ENCODE measurements at places on chromosomes 3 and 15.

- no peak for DNase-seq
These were observed 481.0 kb upstream of the PROK2 start for GRCh38 chr3:72266016-72266370.

DNA sequence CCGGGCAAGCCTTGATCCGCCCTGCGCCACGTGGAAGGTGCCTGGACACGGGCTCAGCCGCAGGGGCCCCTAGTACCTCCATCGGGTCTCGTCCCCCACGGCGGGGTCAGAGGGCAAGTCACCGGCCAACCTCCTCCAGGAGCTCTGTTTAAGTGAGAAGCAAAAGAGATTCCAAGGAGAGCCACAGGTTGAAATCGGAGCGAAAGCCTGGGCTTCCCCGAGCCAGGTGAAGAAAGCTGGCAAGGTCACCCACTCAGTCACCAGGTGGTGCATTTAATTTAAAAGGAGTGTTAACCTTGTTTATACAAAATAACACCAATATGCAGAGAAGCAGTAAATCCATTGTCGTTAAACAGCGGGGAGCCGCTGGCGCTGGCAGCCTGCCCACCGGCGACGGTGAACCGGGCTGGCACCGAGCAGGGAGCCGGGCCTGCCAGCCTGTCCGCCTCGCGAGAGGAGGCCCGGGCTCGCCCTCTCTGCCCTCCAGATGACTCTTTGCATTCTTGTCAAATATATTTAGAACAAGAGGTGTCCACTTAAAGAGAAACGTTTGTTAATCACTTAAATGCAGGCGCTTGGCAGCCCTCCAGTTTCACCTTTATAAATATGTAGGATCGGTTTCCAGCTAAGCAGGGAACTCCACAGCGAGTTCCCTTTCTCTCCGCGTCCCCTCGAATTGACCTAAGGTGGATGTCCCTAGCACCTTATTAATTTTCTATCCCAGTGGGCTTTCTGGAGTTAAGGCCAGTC, 277.3 kb upstream of the NR2F2 start:
- DNase-seq: peak; percentile 33

- peak; percentile 52 for DNase-seq
These were observed 40.1 kb downstream of the CDCP1 start for GRCh38 chr3:45105855-45106671.

DNA sequence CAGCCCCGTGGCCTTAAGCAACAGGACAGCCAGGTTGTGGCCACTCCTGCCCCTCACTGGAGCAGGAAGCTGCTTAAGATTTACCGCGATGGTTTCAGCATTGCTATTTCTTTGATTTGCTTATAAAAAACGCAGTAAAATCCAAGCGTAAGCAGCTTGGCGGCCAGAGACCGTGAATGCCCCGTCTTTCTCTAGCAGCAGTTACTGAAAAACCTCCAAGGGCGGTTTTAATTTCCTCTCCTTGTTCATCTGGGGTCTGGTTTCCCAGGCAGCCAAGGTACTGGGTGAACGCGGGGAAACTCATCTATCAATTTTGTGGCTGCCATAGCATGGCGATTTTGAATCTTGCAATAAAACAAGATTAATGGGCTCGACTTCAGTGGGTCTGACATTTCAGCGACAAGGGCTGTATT, 130.3 kb downstream of the MINAR1 start:
- no peak for DNase-seq

- DNase-seq: no peak
These were observed 172.6 kb downstream of the GOLGA6L6 start for GRCh38 chr15:20368974-20369373.

- peak; percentile 19 for DNase-seq
These were observed 5.6 kb downstream of the ZBTB38 start for GRCh38 chr3:141373768-141374526.

DNA sequence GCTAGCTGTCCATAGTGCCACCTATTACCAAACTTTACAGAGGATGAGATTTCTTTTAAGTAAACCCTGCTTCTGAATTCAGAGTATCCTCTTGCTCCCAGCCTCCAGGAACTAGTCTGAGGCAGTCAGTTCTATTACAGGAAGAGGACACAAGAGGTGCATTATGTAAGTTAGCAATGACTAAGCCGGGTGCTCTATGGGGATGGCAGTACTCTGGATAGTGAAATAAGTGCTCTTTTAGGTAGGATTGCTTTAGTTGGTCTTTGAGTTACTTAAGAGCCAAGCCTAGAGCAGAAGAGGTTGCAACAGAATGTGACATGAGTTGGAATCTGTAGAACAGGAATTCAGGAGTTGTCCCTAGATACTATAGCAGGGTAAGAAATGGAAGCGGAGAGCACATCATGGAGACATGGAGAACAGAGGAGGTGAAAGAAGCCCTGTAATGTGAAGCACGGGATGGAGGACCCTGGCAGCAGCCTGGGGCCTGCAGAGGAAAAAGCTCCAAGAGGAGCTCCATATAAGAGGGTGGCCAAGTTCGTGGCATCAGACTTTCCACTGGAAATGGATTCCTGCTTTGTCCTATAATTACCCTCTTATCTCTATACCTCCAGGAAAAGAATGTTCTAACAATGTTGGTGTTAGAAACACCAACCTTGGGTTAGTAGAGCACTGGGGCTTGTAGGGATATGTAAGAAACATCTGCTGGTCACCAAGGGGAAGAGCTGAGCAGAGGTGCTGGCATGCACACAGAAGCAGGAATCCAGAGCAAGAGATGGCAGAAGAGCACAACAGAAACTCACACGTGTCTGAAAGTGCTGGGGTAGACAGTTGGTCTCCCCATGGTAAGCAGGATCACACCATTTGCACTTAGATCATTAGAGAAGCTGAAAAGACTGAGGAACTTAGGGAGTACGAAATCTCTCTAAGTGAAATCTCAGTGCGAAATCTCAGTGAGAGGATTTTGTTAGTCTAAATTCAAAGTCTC, 851.1 kb downstream of the FHIT start:
- DNase-seq: no peak

DNA sequence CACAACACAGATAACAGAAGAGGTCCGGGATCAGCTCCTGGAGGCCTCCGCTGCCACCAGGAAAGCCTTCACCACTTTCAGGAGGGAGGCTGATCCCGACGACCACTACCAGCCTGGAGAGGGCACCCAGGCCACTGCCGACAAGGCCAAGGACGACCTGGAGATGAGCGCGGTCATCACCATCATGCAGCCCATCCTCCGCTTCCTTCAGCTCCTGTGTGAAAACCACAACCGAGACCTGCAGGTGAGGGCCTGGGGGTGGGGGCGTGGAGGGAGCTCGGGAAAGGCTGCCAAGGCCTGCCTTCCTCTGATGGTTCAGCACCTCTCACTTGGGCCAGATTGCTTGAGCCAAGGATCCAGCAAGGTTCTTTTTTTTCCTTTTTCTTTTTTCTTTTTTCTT, 210.7 kb upstream of the BHLHE40 start:
- DNase-seq: no peak

DNA sequence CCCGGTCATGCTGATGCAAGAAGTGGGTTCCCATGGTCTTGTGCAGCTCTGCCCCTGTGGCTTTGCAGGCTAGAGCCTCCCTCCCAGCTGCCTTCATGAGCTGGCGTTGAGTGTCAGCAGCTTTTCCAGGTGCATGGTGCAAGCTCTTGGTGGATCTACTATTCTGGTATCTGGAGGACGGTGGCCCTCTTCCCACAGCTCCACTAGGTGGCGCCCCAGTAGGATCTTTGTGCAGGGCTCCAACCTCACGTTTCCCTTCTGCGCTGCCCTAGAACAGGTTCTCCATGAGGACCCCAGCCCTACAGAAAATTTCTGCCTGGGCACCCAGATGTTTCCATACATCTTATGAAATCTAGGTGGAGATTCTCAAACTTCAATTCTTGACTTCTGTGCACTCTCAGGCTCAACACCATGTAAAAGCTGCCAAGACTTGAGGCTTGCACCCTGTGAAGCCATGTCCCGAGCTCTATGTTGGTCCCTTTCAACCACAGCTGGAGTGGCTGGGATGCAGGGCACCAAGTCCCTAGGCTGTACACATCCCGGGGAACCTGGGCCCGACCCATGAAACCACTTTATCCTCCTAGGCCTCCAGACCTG, 238.4 kb upstream of the MDFIC2 start:
- DNase-seq: peak; percentile 57

DNA sequence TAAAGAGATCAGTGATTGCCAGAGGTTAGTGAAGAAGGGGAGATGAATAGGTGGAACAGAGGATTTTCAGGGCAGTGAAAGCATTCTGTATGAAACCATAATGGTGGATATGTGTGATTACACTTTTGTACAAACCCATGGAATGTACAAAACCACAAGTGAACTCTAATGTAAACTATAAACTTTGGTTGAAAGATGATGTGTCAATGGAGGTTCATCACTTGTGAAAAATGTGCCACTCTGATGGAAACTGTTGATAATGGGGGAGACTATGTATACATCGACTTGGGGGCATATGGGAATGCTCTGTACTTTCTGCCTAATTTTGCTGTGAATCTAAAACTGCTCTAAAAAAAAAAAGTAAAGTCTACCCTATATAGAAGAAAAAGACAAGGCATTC, 68.7 kb upstream of the ARHGEF3 start:
- no peak for DNase-seq

GRCh38 chr15:74725225-74725774, at the start of gene CYP1A1:
Gene CYP1A1 (minus strand): TSS chr15:74725528. CDS start chr15:74723097, 2,431 bp downstream.
- peak; percentile 35 for DNase-seq

- DNase-seq: no peak
These were observed 73.5 kb upstream of the ABI3BP start for GRCh38 chr3:101066711-101067129.

DNA sequence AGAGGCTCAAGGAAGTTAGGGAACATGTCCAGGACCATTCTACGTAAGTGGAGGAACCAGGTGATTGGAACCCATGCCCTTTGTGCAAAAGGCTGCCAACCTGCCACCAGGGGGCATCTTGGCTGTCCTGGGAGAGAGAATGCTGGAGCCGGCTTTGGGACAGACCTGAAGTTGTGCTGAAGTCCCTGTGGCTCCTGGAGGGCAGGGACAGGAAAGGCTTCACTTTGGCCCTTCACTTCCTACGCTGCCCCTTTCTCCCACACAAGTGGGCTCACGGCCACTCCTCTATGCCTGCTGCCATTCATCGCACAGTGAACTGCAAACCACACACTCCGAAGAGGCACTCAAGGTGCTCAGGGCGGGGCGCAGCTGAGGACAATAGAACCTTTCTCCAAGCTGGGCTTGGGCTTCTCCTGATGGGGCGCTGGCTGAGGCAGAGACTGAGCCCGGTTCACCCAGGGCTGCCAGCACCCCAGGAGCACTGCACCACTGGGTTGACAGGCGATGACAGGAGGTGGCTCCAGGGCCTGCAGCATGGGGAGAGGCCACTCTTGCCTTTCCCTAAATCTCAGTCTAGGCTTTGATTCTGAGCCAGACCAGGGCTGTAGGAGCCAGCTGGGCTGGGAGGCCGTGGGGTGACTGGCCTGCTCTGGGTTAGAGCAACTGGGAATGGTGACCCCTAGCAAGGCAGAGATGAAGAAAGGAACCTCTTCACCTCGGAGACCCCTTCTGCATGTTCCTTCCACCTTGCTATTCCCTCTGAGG, 8.4 kb downstream of the SHF start:
- DNase-seq: peak; percentile 60

GRCh38 chr3:414063-414462, 217.5 kb downstream of the CHL1 start:
- peak; percentile 10 for DNase-seq

DNA sequence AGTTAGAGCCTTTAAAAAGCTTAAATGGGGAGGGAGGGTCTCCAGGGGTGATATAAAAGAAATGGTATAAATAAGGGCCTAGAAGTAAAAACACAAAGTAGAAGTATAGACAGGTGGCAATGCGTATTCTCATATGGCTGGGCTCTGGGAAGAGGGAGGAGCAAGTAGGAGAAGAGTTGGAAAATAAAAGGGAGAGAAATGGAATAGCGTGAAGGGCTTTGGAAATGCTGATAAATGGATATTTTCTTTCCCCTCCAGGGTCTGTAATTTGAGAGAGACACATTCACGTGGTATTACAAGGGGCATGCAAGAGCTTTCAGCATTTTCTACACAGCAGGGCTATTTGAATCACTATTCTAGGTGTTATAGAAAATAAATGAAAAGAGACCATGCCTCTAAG, 313.7 kb downstream of the RYR3 start:
- no peak for DNase-seq

GRCh38 chr15:96538491-96538890, 208.0 kb downstream of the NR2F2 start:
- DNase-seq: no peak

DNA sequence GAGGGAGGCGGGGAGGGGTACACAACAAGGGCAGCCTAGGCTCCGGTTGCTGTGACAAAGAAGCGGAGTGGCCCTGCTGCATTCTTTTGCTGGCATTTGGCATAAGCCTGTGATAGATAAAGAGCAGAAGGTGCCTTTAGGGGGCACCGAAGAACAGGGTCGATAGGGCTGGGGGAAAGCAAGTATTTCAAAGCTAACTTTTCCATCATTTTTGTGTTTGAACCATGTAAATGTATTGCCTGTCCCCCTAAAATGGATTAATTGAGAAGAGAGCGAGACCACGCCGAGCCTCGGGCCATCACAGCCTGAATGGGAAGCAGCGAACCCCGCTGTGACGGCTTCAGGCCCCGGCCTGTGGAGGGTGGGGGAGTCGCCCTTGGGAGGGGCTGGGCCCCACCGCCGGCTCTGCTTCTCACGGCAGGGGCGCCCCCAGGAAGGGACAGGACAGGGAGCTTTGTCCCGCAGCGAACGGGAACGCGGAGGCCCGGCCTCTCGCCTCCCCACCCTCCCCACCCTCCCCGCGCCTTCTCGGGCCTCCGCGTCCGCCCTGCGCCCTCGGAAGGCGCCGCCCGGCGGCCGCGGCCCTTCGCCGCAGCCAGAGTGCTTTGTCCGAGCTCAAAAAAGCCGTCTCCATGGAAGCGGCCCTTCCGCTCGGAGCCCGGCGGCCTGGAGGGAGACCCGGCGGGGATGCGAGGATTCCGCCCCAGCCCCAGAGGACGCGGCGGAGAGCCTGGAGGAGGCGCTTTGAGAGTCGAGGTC, 32.4 kb upstream of the ALDH1L1 start:
- DNase-seq: peak; percentile 7

- no peak for DNase-seq
These were observed 193.7 kb downstream of the OTOL1 start for GRCh38 chr3:161690299-161690620.

DNA sequence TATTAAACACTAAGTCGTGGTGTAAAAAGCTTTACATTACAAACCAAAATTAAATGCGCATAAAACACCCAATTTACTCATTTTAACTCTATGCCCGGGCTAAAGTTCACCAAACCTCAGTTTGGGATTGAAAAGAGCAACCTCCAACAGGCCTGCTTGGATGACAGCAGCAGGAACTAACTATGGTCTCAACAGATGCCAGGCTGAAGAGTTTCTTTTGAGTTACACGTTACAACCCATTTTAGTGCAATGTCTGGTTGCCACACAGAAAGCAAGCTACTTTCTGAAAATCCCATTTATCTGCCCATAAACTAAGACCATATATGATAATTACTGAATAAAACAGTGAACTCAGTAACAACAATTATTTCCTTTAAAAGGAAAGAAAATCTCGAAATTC, 2.2 kb downstream of the SATB1 start:
- no peak for DNase-seq

DNA sequence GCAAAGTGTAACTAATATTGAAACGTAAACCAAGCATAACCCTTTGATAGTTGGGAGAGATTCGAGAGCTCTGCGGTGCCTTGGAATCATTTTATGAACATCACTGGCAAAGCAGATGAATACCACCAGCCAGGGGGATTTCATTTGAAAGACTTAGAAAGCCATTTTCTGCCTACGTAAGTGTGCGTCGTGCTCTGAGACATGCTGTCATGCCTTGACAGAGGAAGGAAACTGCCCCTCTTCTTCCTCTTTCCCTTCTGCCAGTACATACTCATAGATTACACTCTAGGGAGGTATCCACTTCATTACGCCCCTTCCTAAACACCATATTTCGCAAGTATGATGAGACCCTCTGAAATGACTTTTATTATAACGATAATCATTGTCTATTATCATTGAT, 3.3 kb upstream of the MTHFS start:
- DNase-seq: no peak

- DNase-seq: no peak
These were observed 75.0 kb downstream of the BFSP2 start for GRCh38 chr3:133474817-133475216.
